ENCODE measurements at places on chromosomes 1 and 21. TPM values are rescaled to one million over a fixed set of nuclear protein-coding genes. Genes with fewer than 3 reads are reported as not detected.

The LRRC71 gene
- 0.34 TPM for total RNA-seq

The FAM131C gene
- total RNA-seq: 0.10 TPM

The LRRC3 gene
- 5.5 TPM for total RNA-seq

The MYCL gene
- not detected for total RNA-seq

The NUP210L gene
- total RNA-seq: not detected

The TMCO1 gene
- total RNA-seq: 58.4 TPM

The TLCD4 gene
- 0.07 TPM for total RNA-seq

The HUNK gene
- total RNA-seq: not detected

The DRAXIN gene
- total RNA-seq: 0.25 TPM

The DIO1 gene
- total RNA-seq: not detected

The RAB7B gene
- total RNA-seq: not detected

The C1orf141 gene
- total RNA-seq: not detected

The KLF17 gene
- total RNA-seq: not detected

The LRRC38 gene
- 0.40 TPM for total RNA-seq

The IL20 gene
- not detected for total RNA-seq

The ORC1 gene
- 10.5 TPM for total RNA-seq

The HTR1D gene
- total RNA-seq: 1.4 TPM

The COL16A1 gene
- 0.67 TPM for total RNA-seq

The PERM1 gene
- not detected for total RNA-seq

The IVL gene
- total RNA-seq: not detected

The CSF3R gene
- not detected for total RNA-seq

The LCA5L gene
- 0.07 TPM for total RNA-seq

The THEM5 gene
- total RNA-seq: not detected

The CLCA1 gene
- total RNA-seq: not detected
